ENCODE measurements at places on chromosomes 7 and 10.
A peak's percentile ranks its signal among the peaks of the same experiment; 100 is the strongest.

- DNase-seq = no peak
These were observed 1112.3 kb downstream of the GATA3 start for GRCh38 chr10:9166770-9167169.

DNA sequence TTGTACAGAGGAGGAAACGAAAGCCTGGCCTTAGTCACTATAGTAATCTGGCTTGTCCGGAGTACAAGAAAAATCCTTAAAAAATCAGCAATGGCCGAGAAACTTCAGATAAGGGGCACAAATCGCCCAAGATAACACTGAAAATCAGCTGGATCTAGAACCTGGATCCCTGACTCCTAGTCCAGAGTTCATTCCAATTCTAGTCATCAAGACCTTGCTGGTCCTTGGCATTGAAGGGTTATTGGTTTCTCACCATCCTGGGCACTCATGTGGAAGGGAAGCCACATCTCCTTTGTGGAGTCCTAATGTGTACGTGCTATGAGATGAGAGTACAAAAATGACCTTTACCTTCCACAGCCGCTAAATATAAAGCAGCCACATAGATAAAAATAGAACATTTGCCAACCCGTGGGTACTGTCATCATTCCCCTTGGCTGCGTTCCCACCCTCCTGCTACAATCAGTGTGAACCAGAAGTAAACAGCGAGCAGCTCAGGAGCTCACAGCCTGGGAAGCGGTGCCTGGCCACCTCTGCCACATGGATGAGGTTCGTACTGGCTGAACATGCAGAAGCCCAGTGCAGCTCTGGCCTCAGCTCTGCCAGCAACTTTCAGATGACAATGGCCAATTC is 116.0 kb upstream of the PDLIM1 start:
- no peak for DNase-seq

DNA sequence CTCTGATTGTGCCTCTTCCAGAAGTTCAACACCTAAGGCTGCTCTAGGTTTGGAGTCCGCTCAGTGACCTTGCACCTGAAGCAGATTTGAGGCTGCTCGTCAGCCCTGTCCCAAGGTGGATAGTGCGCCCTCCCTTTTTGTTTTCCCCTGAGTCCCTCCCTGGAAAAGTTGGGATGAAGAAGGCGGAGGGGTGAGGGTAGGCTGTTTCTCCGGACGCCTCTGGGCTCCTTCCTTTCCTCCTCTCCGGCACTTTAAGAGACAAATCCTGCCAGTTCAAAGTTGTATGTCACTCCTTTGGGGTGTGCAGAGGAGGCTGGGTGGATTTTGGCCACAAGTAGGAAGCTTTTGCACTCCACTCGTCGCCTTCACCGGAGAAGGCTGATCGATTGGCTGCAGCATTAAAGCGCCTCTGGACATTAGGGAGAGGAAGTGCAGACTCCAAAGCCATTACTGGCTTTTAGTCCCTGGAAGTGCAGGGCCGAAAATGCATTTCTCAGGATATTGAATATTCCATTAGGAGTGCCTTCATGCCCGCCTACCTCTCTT is 81.9 kb upstream of the PRKG1 start:
- DNase-seq = no peak

- no peak for DNase-seq
These were observed 110.3 kb downstream of the RNF133 start for GRCh38 chr7:122588621-122589020.

DNA sequence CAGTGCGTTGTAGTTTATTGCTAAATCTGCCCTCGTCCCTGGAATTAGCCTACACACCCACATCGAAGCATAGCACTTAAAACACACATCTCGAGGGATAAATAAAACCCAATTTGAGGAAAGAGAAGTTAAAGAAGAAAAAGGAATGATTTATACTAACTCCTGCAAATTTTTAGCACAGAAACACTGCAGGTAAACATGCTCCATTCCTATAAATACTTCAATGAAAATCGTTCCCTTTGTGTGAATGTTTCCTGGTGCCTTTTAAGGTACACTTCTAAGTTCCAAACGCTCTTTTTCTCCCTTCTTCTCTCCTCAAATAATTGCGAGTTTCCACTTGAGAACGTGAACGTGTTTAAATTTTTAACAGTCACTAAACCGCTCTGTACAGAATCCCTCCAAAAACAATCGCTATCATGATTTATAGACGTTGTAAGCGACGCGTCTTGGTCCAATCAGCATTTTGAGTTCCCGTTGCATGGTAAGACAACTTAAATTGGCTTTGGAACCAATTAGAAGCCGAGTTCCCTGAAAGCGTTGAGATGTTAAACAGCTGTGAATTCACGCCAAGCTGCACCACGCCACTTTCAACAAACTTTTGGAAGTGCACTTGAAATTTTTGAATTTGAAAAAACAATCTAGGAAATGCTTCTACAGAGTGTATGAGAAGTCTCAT is 12.5 kb upstream of the EBLN1 start:
- DNase-seq = peak; percentile 14

DNA sequence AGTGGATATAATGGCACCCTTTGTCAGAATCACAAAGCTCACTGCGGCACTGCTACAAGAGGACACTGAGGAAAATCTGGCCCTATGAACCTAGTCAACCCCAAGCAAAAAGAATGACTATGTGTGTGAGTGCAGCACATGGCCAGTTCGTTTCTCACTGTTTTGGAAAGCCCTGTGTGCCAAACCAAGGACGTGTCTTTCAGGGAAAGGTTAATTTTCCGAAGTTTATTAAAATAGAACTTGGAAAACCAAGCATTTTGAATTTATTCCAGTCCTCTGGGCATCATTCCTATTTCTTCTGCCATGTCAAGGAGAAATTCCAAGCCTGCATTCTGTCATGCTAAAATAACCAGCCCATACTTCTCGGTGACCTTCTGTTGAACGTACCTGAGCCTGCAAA is 471.8 kb downstream of the PLXDC2 start:
- no peak for DNase-seq

DNA sequence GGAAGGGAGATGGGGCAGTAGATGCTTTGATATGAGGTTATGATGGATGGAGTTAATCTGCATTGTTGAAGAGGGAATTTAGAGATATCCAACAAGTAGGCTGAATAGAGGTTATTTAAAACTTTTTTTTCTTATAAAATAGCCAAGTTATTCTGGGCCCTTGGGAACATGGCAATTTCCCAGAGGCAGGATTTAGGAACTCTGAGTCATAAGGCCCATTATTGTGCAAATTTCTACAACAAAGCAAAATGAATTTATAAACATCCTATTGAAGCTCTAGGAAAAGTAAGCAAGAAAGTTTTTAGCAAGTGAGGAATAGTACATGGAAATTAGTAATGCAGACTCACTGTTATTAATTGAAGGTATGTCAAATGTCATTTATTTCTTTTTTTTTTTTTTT is 160.9 kb upstream of the NPY start:
- no peak for DNase-seq

DNA sequence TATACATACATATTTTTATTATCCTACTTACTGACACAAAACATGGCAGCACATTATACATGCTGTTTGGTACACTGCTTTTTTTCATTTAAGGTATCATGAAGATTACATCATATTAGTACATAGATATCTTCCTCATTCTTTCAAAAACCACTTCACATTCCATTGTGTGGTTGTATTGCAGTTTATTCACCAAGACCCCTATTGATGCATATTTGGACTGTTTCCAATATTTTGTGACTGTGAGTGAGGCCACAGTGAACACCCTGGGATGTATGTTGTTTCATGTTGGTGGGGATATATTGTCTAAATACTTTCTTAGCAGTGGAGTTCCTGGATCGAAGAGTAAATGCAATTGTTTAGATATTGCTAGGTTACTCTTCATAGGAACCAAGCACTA is 39.0 kb downstream of the TFAM start:
- DNase-seq = no peak

- DNase-seq = no peak
These were observed 164.0 kb downstream of the MALRD1 start for GRCh38 chr10:19212590-19212989.

- no peak for DNase-seq
These were observed 26.8 kb upstream of the RASGEF1A start for GRCh38 chr10:43293677-43294057.

DNA sequence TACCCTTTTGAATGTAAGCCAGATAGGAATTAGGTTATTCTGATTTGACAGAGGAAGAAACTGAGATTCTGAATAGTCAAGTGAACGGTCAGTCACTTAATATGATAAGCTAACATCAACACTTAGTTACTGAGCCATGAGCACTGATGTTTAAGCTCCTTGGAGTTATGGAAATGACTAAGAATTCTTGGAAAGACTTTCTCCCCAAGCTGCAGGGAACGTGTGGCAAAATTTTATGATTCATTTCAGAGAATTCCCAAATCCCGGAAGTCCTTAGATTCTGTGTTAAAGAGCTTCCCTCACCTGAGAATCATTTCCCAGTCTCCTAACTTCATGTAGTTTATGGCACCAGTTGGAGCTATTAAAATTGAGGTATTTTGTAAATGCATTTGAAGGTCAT is 330.9 kb downstream of the XPNPEP1 start:
- DNase-seq = no peak
